CD4-positive, CD25-positive, alpha-beta regulatory T cell (primary cell): ENCODE measurements at places on chromosomes 16 and 17. TPM values are rescaled to one million over a fixed set of nuclear protein-coding genes. Genes with fewer than 3 reads are reported as not detected.

DNA sequence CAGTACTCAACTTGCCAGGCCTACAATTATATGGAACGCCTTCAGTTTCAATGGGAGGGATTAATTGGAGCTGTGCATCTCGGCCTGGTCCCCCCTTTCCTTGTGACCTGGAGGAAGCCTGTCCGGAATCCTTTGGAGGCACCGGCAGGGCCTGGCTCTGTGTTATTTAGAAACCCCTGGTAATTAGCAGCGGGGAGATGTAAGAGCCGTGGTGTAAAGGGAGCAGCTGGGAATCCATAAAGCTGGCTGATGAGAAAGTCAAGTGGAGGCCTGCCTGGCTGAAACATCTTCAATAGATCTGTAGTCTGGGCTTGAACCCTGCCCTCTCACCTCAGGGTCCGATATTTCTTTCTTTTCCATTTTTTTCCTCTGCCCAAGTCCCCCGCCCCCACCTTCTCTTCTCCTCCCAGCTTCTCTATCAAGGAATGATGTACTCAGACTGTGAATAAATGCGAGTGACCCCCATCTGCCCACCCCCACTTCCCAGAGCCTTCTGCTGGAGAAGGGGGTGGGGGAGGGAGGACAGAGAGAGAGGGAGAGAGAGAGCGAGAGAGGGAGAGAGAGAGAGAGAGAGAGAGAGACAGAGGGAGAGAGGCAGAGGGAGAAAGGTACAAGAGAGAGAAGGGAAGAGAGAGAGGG lies 495.5 kb upstream of the ZFHX3 start:
- DNase-seq: no peak

The TMED6 gene
- 1.8 TPM for total RNA-seq

The CNTD1 gene
- not detected for total RNA-seq

GRCh38 chr16:27238016-27238587 lies 30.5 kb downstream of the NSMCE1 start:
- no peak for DNase-seq

- DNase-seq: no peak
Measured at GRCh38 chr17:49015924-49016774, 19.0 kb downstream of the IGF2BP1 start.

DNA sequence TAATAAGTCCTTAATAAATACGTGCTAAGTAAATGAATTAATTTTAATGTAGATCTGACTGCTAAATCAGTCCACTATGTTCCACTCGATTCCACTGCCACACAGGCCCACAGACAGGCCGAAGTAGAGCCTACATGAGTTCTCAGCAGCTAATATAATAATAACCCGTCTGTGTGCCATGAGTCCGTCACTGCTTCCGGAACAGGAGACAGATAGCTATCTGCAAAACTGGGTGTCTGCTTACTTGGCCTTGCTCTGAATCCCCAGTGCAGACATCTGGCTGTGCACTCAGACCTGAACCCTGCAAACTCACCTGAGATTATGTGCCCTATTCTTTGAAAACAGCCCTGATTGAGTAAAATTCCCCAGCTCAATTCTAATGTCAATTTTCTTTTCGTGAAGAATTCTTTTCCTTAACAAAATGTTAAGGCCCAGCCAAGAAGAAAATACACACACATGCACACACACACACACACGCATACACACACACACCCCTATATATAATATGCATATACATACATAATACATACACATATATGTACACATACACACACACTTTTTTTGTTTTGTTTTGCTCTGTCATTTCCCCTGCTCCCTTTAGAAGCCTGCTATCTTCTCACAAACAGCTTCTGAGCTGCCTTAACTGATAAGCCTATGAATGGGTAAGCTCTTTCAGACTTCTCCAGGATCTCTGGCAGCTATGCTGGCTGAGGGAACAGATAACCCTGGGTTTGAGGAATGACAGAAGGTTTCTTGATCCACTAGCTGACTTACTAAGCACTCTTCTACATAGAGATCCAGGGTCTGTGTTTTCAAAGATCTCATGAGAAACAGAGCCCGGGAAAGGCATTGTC lies 39.8 kb upstream of the TOM1L1 start:
- no peak for DNase-seq

DNA sequence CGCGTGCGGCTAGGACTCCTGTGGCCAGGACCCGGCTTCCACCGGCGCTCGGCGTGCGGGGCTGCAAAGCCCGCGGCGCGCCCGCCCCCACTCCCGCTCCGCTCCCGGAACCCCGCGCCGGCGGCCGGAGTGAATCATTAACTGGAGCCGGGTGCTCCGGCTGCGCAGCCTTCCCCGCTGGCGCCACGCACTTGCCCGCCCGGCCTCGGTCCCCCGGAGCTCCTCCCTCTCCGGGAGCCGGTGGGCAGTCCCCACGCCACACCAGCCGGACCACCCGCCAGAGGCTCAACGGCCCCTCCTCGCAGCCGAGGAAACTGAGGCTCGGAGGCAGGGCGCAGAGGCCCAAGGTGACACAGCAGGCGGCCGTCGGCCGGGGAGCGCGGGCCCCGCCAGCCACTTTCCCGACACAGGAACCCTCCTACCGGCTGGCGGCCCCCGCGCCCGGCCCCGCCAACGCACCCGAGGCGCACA lies 580 bp downstream of the BCAR1 start:
- DNase-seq: no peak

DNA sequence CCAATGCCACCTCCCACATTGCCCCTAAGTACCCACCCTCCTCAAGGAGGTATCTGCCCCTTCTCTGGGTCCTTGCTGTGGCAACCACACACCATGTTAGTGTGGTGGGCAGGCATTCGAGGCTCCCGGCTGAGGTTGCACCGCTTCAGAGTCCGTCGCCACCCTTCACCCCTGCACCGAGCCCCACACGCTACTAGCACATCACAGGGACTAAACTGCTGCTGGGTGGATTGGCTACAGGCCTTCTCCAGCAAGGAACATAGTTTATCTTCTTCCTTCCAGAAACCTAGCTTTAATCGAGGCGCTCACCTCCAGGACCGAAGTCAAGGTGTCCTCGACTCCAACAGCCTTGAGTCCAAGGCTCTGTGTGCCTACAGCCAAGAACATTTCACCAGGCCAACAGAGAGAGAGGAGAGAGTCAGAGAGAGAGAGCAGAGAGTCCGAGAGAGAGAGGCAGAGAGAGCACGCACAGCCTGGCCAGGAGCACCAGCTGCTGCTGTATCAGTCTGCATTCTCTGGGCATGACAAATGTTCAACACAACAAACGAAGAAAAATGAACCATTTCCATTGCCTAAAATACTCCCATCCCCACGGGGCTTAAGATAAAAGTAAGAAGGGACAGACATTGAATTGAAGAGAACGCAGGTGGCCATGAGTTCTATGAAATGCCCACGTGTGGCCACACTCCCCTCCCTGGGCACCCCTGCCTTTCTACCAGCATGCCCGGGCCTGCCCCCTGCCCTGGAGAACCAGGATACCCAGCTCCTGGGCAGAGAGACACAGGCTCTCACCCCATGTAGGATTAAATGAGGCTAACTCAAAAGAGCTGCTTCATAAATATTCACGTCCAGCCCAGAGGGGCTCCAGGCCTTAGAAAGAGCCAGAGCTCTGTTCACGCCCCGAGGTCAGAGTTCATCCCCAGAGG lies 94.9 kb downstream of the RBFOX3 start:
- no peak for DNase-seq

The TNFSF12 gene
- 46.9 TPM for total RNA-seq

The STXBP4 gene
- 7.6 TPM for total RNA-seq

DNA sequence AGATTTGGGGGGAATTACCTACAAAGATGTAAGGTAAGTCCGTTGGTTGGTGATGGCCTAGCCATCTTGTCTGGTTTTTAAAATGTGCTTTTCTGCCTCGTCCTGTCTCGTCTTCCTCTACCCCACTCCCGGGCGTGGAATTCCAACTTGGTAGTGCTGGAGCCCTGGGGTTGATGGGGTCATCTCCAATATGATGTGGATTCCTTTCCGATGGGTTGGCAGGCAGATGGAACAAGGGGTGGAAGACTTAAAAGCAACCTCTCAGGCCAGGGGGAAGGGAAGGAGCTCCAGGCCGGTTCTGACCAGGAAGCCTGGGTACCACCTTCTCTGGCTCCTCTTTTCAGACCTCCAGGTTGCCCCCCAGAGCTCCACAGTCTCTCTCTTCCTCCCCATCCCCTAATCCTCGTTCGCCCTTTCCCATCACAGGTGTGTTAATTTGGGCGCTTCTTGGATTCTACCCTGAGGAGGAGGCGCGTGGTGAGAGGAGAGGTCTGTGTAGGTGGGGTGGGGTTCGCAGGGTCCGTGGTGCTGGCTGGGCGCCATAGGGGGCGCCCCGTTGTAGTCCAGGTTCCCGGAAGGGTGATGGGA lies 5.1 kb upstream of the HOXB2 start:
- DNase-seq: no peak

GRCh38 chr17:413706-414380 lies 61.2 kb upstream of the RPH3AL start:
- DNase-seq: no peak

DNA sequence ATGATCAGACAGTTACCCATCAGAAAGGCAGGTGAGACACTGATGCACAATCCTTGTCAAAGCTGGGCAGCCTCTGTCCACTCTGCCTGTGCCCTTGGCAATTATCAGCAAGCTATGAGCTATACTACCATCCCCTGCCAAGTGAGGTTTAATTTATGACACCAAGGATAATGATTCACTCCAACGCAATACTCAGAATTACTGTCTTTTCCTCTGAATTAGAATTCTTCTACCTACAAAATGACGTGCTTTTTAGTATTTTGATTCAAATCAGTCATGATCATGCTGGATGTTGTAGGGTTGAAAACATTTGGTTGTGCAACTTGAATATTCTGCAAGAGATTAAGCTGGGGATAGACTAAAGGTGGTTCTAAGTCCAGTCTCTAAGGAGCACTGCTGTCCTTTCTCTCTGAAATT lies 116.8 kb upstream of the SOX9 start:
- no peak for DNase-seq

- DNase-seq: no peak
Measured at GRCh38 chr16:10961231-10961630, 16.9 kb downstream of the CLEC16A start.

- DNase-seq: no peak
Measured at GRCh38 chr16:21684199-21684598, 20.4 kb downstream of the OTOA start.

DNA sequence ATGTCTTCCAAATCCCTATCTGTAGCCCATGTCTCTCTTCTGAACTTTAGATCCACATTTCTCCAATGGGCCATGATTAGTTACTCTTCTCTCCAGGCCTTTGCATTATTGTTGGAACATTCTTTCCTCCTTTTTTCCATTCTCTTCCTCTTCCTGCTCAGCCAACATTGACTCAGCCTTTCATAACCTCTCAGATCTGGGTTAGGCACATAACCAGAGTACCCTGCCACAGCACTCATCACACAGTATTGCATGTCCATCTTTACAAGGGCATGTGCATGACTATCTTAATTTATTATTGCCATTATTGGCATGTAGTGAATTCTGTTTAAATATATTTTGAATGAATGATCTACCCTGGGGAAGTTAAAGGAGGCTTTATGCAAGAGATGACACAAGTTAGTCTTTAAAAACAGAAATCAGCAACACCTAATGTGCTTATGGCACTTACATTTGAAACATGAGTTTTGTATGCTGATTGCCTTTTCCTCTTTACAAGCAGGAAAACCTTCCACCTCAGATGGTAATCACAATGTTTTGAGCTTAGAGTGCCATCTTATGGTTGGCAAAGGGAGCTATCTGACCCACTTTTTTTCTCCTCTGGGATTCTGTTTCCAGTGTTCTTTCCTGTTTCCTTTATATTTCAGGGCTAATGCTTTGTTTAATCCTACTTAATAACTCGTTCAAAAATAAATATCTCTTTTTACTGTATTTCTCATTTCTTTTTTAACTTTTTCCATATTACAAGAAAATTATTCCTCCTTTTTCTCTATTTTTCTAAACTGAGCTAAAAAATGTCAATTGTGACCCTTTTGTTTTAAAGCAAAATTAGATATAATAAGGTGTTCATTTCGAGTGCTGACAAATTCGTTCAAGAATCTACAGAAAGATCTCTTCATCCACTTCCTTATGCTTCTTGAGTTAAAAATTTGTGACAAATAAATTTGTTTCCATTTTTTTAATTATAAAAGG lies 151.0 kb upstream of the RBL2 start:
- DNase-seq: peak; percentile 44

- no peak for DNase-seq
Measured at GRCh38 chr17:72122010-72122764, 1.4 kb downstream of the SOX9 start.

DNA sequence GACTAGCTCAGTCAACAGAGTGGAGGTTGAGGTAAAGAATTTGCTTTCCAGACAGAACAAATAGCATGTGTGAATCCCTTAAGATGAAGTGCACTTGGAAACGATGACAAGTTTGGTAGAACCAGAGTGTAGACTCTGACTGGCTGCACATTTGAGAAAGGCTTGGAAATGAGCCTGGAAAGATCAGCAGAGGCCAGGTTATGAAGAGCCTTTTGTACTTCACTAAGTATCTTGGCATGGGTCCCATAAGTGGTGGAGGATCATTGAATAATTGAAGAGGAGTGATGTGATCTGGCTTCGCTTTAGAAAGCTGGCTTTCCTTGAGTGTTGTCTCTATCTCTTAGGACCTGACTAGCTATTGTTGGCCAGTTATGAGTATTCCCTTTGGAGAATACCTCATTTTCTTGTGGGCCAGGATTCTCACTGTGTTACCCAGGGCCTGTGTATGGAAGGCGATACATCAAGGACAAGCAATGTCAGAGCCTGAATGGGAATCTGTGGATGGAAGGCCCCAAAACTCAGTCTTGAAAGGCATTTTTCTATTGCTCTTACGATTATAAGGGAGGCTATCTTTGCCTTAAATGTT lies 329.8 kb downstream of the UTP18 start:
- no peak for DNase-seq

DNA sequence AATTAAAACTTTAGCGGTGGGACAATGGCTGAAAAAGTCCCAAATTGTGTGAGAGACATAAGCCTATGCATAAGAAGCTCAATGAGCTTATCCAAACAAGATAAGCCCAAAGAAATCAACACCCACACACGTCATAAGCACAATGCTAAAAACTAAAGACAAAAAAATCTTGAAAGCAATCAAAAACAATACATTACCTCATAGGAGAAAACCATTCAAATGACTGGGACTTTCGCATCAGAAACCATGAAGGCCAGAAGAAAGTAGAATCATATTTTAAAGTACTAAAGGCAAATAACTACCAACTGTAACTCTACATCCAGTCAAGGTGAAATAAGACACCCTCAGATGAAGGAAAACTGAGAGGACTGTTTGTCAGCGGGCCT lies 50.2 kb downstream of the ZCCHC14 start:
- DNase-seq: no peak

The GLIS2 gene
- total RNA-seq: not detected

DNA sequence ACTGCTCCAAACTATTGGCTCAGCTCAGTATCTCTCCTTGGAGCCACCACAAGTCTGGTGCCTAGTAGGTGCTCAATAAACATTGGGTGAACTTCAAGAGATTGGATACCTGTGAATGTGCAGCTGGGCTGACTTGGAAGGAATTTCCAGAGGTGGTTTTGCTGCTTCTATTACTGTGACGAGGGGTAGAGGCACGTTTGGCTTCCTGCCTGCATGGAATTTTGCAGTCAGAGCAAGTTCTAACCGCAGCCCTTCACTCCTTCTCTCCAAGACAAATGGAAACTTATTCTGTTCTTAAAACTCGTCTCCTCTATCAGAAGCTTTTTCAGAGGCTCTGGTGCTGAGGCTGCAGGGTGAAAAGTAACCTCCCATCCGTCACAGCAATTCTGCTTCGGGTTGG lies 342.5 kb downstream of the CPPED1 start:
- no peak for DNase-seq
